ENCODE measurements at places on chromosomes 1 and 21.

- DNase-seq: no peak
Measured at GRCh38 chr1:178025613-178026356, 55.9 kb upstream of the SEC16B start.

DNA sequence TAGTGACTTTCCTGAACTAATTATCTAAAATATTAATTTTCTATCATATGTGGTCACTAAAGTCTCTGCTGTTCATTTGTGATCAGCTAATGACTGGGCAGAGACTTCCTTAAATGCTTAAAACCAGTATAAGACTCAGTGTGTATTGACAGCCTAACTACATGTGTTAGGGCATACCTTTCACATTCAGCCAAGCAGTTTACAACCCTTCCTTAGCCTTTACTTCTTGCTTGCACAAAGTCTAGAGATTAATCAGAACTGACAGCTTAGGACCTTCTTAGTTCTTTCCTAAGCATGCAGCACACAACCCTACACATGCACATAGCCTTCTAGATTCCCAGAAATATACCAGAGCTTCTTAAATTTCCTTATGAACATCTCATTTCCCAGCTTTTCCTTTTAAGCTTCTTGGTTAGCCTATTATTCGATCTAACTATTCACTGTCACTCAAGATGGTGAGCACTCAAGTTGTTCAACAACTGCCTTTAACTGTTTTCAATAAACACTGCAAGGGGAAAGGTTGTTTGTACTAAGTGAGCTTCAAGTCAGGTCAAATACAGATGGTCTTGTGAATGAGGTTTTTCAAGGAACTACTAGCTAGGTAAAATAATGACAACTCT, 13.4 kb downstream of the EYA3 start:
- no peak for DNase-seq

DNA sequence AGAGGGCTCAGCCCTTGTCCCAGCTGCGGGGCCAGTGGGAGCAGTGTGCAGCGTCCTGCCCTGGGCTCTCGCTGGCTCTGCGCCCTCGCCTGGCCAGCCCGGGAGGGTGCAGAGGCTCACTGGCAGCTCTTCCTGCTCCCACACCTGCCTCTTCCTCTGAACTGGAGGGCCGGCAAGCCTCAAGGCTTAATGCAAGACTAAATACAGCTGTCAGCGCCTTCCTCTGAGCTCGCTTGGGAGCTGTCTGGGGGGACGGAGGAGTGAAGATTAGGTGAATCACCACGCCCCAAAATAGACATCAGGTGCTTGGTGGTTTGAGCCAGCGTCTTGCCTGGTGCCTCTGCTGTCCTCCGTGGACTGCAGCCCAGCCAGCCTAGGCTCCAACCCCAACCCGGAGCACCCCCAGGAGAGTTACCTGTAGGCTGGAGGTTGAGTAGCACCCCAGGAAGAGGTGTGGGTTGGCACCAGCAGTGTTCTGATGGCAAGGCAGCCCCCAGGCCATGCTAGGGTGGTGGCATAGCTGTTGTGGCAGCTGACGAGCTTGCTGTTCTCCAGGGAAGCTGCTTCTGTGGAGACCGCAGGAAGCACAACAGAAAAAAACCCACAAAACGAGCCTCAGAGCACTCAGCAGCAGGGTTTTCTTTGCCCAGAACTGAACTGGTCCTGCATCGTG, 36.9 kb downstream of the UMODL1 start:
- DNase-seq: peak; percentile 88

DNA sequence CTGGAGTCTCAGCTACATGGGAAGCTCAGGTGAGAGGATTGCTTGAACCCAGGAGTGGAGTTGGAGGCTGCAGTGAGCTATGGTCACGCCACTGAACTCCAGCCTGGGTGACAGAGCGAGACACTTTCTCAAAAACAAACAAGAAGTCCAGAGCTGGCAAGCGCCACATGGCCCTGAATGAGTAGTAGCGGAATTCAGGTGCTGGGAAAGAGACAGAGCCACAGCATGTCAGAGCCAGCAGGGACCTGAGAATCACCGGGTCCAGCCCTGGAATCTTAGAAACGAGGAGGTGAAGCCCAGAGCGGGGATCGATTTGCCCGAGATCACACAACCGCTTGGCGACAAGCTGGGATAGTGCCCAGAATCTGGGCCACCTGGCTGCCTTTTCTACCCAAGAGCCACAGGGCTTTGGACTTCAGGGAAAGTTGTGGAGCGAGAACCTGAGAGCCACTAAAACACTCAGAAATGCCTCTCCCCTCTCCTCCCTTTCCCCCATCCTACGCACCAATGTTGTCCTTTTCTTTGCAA, 9.8 kb downstream of the ARL8A start:
- no peak for DNase-seq

DNA sequence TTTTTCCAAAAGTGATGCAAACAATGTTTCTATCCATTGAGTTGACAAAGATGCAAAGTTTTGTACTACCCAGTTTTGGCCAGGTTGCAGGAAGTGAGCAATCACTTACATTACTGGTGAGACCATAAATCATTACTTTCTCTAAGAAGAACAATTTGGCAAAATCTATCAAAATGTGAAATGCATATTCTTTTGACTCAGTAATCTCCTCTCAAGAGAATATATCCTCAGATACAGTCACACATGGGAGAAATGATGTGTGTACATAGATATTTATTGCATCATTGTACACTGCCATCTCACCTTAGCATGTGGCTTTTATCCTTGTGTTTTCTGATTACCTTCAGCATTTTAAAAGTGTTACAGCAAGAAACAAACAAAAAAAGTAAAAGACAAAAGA, 52.4 kb upstream of the FMO3 start:
- no peak for DNase-seq

GRCh38 chr1:38685388-38685787, 174.2 kb downstream of the RRAGC start:
- no peak for DNase-seq

DNA sequence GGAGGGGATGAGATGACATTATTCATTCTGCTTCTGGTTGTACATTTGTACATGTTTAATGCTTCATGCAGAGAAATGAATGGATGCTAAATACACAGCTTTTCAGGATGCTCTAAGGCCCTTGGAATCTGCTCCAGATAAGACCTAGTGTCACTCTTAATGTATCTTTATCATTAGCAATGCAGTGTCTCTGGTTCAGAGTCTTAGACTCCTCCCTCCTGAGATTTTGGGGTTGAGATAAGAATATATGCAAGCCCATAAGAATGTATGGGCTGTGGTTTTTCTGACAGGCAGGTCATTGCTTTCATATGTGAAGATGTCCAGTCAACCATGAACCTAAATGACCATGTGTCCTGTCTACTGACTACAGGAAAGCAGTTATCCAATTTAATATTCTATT, 415.5 kb downstream of the RPS6KC1 start:
- no peak for DNase-seq

GRCh38 chr1:6129313-6129712, 50.8 kb downstream of the CHD5 start:
- DNase-seq: no peak

DNA sequence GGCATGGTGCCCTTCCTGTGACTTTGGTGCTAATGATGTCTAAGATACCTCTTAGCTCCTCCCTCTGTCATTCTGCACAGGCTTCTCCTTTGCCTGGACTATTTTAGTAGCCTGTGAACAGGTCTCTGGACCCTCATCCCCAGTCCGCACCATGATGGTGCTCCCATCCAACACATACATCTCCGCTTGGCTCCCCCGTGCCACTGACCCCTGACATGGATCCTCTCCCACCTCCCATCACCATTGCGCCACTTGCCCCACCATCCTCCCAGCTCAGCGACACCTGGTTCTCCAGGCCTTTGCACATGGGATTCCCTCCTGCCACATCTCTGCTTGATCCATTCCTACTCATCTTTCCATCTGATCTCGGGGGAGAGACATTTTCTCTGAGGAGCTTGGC, 33.9 kb downstream of the RUNX3 start:
- no peak for DNase-seq

DNA sequence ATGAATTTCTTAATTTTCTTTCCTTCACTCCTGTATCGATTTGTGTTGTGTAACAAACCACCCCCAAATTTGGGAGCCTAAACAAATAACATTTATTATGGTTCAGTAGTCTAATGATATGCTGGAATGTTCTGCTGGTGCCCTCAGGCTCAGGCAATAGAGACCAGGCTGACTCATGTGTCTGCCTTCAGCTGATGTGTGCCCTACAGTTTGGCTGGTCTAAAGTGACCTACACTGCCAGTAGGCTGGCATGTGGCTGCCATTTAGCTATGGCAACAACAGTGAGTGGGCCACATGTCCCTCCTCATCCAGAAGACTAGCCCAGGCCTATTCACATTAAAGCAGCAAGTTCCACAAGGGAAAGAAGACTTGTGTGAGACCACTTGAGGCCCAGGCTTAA, 115.8 kb downstream of the PTPRC start:
- no peak for DNase-seq

GRCh38 chr1:220764757-220765156, 16.6 kb downstream of the MTARC2 start:
- DNase-seq: no peak

GRCh38 chr1:202116287-202116686, 6.4 kb upstream of the GPR37L1 start:
- no peak for DNase-seq

DNA sequence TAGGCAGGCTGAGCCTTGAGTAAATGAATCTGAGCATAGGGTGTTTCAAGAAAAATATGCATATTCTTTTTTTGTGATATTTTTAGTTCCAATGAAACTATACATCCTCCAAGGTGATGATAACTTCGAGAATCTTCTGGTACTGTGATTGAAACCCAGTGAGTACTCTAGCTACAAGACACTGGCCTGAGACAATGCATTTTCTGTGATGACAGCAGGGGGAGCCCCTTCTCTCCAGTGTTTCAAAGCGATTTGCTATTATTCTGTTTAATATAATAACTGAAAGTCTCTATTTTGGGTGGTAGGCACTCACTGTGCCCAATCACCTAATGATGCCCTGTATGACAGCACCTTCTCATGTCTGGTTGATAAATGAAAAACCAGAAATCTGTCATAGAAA, 12.1 kb downstream of the IRF2BP2 start:
- peak; percentile 79 for DNase-seq

- DNase-seq: no peak
Measured at GRCh38 chr1:114035304-114035700, 56.0 kb downstream of the OLFML3 start.

GRCh38 chr1:236689713-236690569, 3.6 kb downstream of the ACTN2 start:
- DNase-seq: no peak

GRCh38 chr1:94298861-94299260, 61.5 kb upstream of the ARHGAP29 start:
- DNase-seq: no peak

GRCh38 chr1:201348211-201348566, 29.3 kb downstream of the TNNT2 start:
- DNase-seq: peak; percentile 56

DNA sequence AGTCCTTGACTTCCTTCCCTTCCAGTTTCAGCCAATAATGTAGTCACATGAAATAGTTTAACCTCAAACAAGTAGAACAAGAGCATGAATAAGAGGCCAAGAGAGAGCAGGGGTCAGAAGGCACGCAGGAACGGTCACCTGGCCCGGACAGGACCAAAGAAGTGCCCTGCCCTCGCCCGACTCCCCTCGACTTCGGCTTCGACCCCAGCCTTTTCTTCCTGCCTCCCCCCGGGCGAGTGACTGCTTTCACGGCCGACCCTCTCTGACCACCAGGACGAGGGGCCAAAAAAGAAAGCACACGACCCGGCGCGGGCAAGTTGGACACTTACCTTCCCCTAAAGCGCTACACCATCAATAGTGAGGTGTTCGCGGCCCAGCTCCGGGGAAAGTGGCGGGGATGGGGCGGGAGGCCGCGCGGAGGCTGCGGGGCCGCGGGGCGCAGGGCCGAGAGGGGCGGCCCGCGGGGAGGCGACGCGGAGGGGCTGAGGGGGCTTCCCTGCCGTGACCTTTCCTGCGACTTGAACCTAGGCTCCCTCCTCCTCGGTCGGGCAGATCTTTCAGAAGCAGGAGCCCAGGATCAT, 519 bp downstream of the RERE start:
- DNase-seq: peak; percentile 60

- DNase-seq: no peak
Measured at GRCh38 chr1:162982364-162982763, 86.8 kb upstream of the RGS4 start.

GRCh38 chr1:153919876-153920852, 2.6 kb downstream of the GATAD2B start:
- DNase-seq: peak; percentile 57

DNA sequence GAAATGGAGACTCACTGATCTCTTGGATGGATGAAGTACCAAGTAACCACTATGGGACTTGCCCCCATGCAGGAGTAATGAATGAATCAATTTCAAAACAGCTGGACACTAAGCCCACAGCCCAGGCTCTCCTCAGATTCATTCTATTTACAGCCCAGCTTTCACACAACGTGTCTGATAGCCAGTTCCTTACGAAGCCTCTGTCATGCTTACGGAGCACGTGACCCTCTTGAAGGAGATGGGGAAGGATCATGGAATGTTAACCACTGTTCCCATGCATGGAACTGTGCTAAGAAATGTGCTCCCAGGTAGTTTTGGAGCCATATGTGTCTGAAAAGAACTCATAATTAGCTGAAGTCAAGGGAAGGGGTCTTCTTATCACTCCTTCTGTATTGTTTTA, 124.1 kb downstream of the KIF26B start:
- DNase-seq: no peak

DNA sequence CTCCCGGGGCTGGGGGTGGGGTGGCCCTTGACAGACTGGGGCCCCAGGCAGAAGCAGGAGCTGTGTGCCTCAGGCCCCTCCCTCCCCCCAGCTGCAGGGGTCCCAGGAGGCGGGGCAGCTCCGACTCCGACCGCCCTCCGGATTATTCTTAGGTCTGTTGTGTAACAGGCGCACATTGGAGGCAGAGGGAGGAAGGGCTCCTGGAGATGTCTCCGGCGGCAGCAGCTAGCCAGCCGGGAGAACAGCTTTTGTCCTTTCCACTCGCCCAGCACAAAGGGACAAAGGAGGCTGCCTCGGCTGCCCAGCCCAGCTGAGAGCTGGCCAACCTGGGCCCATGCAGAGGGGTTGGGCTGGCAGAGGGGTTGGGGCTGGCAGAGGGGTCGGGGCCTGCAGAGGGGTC, 29.7 kb upstream of the PLCH2 start:
- no peak for DNase-seq

- DNase-seq: no peak
Measured at GRCh38 chr21:40685141-40685540, 161.8 kb downstream of the DSCAM start.

- no peak for DNase-seq
Measured at GRCh38 chr1:10669570-10669969, 126.9 kb downstream of the CASZ1 start.

GRCh38 chr1:48022306-48022705, 25.1 kb upstream of the TRABD2B start:
- DNase-seq: no peak

DNA sequence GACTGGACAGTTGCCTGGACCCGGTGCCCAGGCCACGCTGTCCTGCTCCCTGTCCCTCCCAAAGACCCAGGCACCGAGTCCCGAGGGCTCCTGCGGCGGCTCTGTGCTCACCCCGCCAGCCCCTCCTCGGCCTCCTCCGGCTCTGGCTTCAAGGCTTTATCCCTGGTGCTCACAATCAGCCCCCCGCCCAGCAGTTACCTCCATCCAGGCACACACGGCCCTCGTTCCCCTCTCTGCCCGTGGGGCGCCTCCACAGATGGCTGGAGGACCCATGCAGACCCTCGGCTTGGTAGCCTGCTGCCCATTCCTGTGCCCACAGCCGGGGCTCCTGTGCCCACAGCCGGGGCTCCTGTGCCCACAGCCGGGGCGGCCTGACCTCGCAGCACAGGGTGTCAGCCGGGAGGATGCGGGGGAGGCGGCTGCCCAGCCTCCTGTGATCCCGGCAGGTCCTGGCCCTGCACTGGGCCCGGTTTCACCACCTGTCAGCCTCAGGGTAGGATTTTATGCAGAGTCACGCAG, 52.3 kb upstream of the COL18A1 start:
- DNase-seq: no peak

GRCh38 chr21:42784276-42784675, 95.1 kb downstream of the WDR4 start:
- no peak for DNase-seq
